ENCODE measurements at places on chromosomes 7 and 10.
A peak's percentile ranks its signal among the peaks of the same experiment; 100 is the strongest.

DNA sequence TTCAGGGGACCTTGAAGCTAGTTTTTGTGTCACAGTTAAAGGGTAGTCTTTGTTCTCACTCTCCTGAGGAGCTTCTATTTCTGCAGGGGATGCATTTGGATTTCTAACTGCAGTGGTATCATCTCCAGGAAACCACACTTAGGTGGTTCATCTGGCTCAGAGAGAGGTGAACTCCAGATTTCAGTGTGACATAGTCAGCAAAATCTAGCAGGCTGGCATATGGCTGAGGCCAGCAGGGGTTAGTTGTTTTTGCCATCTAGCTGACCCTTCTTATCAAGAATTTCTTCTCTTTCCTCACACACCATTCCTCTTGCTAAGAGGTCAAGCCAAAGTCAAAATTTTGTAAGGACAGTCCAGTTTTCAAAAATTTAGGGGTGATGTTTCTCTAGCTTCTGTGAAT, 248.2 kb downstream of the REEP3 start:
- no peak for DNase-seq

DNA sequence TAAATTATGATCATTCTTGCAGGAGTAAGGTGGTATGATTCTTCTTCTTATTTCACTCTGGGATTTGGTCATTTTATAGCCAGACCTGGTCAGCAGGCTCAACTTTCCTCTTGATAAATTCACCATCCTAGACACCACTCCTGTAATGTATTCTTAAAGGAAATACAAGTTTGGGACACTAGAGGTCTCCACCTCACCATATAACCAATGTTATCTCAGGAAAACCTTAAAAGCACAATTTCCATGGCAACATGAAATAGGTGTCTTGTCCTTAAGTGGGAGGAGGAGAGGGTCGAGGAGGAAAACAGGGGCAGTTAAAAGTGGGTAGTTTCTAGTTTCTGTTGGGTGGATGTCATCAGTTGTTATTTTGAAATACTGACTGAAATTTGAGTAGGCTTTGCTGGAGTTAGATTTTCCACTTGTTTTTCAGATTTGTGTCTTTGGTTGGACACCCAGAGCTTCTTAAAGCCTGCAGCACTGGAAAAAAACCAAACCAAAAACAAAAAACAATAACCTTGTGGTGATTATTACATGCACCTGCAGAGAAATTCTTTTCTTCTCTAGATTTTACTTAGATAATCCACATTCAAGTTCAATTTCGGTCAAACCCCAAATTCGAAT, 163.1 kb downstream of the PRKCQ start:
- peak; percentile 58 for DNase-seq

DNA sequence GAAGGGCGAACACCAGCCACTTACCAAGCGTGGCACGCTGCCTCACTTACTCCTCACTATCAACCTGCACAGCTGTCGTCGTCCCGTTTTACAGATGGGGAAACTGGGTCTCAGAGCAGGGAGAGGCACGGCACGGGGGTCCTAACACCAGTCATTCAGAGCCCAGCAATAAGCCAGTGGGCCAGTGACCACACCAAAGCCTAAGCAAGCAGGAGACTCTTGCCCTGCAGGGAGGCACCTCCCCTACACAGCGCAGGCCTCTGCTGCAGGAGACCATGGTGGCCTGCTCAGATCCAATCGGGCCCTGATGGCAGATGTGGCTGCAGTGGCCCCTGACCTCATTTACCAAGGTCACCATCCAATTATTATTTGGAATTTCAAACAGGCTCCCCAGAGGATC, 4.8 kb downstream of the SLIT1 start:
- DNase-seq = no peak

DNA sequence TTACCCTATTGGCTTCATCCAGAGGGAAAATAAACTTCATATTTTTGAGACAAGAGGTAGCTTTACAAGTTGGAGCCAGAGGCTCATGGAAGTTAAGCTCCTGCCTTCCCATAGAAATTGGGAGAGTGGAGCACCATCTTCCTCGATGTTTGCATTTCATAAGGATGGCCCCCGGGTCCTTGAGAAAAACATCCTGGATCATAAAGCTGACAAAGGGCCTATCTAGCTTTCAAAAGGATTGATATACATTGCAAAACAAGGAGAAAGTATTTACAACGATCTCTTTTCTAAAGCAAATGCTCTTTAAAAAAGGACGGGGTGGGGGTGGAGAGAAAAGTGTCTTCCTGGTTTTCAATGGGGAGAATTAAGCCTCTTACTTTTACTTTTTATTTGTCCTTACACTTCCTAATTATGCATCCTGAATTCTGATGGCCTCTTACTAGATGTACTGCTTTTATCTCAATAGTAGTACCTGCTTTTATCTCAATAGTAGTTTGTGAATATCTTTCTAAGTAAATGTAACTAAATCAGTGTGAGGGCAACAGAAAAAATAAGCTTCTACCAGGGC, 65.6 kb downstream of the PTPRZ1 start:
- DNase-seq = no peak

- DNase-seq = no peak
These were observed 64.2 kb downstream of the PRLHR start for GRCh38 chr10:118531105-118531852.

GRCh38 chr7:148791546-148791945, 92.5 kb downstream of the EZH2 start:
- no peak for DNase-seq

DNA sequence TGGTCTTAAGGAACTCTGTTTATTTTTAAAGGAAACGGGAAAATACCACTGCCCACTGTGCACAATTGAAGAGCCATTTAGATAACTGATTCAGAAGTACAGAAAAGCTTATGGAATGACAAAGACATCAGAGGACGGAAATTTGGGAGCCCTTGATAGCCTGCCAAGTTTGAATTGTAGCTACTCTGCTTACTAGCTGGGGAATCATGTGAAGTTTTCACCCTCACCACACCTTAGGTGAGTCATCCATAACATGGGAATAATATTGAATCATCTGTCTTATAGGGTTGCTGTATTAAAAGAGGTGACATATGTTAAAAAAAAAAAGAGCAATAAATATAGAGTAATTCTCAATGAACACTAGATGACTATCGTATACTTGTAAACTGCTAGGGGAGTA, 1104.2 kb downstream of the GATA3 start:
- DNase-seq = no peak

GRCh38 chr10:49579621-49580020, 30.5 kb upstream of the SLC18A3 start:
- no peak for DNase-seq

DNA sequence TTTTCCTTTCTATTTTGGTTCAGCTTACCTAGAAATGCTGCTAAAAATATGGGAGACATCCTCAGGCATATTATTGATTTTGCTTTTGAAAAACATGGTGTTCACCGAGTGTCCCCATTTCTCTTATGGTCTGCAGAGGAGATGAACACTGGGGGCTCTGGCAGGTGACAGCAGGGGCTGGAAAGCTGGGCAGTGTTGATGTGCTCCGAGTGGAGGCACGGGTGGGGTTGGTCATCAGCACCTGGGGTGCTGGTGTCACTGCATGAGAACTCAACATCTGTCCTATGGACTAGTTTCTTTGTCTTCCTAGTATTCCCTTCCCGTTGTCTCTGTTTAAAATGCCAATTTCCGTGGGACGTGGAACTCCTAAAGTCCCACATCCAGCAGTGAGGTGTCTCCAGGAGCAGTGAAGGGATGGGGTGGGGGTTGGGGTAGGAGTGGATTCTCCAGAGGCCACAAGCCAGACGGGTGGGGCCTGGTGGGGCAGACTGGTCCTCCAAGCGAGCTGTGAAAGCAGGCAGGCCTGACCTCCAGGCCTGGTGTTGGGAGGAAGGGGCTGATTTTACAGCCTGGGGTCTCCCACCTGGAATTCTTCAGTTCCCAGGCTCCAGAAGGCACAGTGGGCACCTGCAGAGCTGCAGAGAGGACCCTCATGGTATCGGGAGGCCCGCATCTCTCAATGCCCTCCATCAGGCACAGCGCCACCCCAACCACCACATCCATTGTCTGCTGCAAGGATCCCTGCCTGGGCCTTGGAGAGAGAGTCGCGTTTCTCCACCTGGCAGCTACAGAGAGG, 24.4 kb downstream of the ZNF775 start:
- no peak for DNase-seq

DNA sequence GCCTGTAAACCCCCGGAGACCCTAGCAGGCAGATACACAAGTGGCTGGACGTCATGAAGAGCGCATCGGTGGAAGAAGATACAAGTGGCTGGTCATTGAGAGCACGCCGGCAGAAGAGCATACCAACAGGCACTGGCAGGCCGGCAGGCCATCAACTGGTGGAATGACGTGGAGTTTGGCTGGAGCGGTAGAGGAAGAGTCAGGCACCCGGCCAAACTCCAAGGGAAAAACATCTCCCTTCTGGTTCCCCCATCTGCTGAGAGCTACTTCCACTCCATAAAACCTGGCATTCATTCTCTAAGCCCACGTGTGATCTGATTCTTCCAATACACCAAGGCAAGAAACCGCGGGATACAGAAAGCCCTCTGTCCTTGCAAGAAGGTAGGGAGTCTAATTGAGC, 113.4 kb upstream of the NPSR1 start:
- no peak for DNase-seq

DNA sequence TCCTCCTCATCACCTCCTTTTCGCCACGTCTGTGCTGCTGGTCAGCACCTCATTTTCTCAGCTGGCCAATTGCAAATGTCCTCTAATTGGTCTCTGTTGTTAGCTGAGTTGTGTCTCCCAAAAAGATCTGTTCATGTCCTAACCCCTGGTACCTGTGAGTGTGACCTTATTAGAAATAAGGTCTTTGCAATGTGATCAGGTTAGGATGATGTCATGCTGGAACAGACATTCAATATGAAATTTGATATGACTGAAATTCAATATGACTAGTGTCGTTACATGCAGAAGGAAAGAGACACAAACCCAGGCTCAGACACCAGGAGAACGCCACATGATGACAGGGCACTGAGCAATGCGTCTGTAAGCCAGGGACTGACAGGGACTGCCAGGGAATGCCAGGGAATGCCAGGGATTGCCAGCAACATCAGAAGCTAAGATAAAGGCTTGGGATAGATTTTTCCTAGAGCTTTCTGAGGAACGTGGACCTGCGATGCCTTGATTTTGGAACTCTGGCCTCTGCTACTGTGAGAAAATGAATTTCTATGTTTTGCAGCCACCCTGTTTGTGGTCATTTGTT, 77.5 kb upstream of the CXCL12 start:
- no peak for DNase-seq

DNA sequence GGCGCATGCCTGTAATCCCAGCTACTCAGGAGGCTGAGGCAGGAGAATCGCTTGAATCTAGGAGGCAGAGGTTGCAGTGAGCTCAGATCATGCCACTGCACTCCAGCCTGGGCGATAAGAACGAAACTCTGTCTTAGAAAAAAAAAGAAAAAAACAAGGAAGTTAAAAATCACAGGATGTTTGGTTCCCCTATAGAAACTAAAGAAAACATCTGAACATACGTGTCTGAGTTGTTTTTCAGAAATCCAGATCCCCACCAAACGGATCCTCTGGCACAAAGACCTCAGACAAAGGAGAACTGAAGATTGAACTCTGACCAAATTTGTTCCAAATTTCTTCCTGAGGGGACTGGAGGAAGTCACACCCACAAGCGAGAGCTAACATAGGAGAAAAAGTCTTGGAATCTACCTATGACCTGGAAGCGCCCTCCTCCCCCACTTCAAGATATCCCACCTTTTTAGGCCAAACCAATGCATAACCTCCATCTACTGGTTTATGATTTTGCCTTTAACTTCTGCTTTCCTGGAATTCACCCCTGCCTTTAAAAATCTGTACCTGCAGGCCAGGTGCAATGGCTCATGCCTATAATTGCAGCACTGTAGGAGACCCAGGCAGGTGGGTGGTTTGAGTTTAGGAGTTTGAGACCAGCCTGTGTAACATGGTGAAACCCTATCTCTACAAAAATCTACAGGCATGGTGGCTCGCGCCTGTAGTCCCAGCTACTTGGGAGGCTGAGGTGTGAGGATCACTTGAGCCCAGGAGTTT, 19.7 kb upstream of the SIRT1 start:
- DNase-seq = no peak

GRCh38 chr10:5040781-5041470, 37.3 kb upstream of the AKR1C2 start:
- no peak for DNase-seq

DNA sequence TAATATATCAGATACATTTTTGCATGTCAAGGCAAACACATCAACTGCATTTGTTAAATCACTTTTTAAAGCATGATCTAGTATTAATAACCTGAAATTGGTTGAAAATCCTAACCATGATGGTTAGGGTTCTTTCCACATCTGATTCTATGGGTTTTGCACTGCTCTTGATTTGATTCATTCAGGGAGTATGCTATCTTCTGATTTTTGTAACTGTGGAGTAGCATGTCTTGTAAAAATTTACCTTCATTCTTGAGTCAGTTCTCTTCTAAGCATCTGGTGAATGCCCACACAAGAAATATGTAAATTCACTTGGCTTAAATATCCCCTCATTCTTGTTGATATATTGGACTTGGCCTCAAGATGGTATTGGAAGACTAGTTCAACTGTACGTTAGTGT, 178.7 kb downstream of the KLF6 start:
- DNase-seq = no peak

GRCh38 chr10:60803865-60804264, 25.6 kb downstream of the CDK1 start:
- no peak for DNase-seq
